Activated CD4-positive, alpha-beta T cell treated with anti-CD3 and anti-CD28 coated beads for 4 hours (primary cell): ENCODE measurements at places on chromosomes 12 and 14.

DNA sequence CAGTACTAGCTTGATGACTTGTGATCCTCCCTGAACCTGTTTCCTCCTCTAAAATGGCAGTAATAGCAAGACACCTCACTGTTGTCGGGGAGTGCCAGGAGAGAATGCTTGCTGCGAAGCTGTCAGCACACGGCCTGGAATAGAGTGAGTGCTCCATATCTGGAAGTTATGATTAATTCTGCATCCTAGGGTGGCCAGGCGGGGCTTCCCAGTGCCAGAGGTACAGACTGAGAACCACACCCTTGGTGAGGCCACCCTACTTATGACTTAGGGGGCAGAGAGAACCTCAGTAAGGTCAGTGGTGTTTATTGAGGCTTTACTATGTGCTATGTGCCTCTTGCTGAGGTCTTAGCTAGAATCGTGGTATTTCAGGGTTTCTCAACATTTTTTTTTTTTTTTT is 20.1 kb downstream of the MORN3 start:
- no peak for DNase-seq

DNA sequence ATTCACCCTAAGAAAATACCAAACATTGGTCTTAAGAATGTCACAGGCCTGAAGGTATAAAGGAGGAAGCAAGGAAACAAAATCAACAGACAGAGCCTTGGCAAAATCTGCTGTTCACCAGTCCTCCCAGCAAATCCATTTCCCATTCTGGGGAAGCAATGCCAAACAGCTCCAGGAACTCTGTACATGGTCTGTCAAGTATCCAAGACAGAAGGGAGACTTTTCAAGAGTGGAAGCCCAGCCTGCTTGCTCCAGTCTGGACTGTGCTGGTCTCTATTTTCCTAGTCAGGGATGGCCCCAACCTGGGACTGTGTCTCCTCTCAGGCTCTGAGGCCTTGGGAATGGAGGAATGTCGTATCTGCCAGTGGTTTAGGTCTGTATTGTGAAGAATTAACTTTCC is 251.5 kb downstream of the DAD1 start:
- DNase-seq, result no peak

GRCh38 chr12:21577516-21577915 is 27.1 kb downstream of the GYS2 start:
- DNase-seq, result no peak

DNA sequence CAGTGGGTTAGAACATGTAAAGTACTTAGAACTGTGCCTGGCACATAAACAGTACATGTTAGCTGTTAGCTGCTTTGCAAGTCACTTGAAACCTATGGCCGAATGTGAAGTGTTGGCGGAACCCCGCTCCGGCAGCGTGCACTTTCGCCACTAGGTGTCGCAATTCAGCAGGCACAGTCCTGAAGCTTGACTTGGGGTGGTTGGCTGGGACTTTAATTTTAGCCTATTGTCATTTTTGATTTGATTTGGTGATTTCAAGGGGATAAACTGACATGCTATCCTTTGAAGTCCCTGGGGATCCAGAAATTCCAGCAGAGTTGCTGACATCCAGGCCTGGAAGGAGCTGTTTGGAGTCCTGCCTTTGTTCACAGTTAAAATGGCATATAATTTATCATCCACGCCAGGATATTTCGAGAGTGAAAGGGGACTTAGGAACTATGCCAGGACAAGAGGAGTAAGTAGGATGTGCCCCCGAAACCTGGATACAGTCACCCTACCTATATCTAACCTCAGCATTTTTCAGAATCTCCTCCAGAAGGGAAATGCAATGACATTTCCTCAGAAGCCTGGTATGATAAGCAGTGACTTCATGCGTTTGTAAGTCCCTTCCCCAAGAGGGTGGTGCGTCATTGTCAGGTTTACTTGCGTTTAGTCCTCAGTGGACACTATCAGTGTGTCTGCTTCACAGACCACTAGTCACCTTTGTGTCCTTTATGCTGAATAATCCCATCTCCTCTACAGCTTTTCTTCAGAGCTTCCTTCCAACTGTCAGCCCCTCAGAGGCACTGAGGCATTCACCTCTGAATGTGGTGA is 3.5 kb upstream of the TSPAN9 start:
- DNase-seq, result peak; percentile 86

DNA sequence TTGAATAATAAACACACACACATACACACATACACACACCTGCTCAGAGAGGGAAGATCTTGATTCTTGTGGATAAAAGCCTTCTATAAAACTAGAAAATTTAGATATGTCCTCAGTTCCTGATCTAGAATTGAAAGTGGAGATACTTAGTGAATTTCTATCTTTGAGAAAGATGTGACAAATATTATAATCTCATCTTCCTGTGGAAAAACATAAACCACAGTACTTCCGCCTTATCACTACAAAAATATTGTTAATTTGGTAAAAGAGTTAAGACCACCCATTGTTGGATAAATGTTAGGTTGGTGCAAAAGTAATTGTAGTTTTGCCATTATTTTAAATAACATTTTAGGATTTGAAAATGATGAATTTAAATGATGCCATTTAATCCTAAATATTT is at the start of gene KLRK1:
KLRK1 (minus strand) TSS at position 138 of the 400 bp plus-strand sequence. CDS start 1,231 bp downstream, outside the sequence.
- no peak for DNase-seq

- DNase-seq, result no peak
Measured at GRCh38 chr14:28766469-28766955, at the start of gene FOXG1. FOXG1 (plus strand) TSS chr14:28766787; CDS start chr14:28767280, 493 bp downstream.

DNA sequence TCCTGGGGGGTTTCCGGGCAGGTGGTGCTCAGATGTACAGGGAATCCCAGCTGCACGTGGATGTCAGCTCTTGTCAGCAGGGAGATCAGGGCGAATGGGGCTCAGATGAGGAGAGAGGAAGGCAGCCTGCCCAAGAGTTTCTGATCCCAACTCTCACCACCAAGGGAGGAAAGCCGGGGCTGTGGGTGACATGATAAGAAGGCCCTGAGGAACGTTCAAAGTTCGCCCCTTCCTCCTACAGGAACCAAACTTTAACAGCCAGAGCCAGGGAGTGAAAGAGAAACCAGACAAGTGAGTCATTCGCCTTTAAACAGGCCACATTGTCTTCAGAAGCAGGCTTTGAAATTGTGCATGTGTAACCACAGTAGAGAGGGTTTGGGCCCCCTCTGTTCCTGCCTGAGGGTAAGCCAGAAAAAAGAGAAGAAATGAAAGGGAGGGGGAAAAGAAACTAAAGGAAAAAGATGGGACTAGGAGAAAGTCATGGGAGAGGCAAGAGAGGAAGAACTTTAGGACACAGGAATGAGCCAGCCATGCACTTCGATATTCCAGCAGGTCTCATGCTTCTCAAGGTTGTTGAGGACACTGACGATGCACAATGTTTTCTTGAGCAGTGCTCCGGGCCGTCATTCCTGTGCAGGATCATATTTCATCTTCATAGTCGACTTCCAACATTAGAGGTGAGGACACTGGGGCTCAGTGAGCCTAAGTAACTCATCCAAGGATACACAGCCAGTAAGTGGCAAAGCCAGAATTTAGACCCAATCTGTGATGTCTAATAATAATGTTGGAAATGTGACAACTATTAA is 691.4 kb upstream of the TBX3 start:
- no peak for DNase-seq

DNA sequence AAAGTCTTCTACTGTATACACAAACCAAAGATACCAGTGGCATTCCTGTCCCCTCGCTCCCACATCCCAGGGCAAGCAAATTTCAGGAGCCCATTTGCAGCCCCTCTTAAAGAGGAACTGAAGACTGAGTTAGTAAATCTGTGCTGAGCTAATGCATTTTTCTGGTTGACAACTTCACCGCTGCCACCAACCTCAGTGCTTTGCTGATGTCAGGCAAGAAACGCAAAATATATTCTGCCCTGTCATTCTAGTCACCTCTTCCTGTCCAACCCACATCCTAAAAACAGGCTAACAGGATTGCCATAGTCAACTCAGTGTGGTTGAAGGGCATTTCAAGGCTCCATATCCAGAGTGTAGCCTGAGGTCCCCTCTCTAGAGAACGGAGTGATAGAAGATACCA is 59.4 kb upstream of the FICD start:
- no peak for DNase-seq

- no peak for DNase-seq
Measured at GRCh38 chr12:56300644-56301464, 724 bp upstream of the CS start.
